Stimulated activated CD8-positive, alpha-beta memory T cell treated with anti-CD3 and anti-CD28 coated beads, Interleukin-4, amount 100 ng/mL, for 1 hour (primary cell): ENCODE measurements at places on chromosomes 3 and 15.

DNA sequence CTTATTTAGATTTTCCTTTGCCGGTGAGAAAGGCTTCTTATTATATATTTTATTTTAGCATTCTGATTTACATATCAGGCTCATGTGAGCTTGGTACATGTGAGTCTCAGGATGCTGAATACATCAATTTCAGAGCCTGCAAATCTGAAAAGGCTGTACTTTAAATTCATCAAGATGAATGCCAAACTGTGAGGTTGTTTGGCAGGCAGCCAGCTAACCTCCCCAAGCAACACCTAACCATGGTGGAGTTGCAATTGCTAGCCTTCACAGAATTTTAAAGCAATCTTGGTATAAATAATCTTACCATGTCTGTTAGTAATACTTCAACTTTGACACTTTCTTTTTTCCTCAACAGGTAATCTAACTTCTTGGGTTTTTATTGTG is 252.5 kb downstream of the CDIN1 start:
- DNase-seq, result no peak

DNA sequence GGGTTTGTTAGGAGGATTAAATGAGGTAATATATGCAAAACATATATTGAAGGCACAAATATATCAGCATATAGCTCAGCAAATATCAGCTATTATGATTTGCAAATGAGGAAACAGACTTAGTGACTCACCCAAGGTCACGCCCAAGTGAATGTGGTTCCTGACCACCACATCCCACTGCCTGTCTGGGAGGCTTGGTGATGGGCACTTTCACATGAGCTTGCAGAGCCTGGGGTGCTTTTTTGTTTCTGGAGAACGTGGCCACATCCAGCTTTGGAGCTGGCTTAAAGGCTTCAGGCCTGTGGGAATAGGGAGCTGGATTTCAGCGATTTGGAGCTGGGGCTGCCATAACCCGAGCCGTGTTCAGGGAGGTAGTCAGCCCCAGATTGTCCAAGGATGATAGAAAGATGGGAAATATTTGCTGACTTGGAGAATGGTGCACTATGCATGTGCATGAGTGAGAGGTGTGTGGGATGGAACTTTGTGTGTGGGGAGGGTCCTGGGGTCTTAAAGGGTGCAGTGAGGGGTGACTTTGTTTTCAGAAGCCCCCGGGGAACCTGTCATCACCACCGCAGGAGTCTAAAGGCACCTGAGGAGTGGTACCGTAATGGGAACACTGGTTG is 12.0 kb upstream of the FGD5 start:
- no peak for DNase-seq

DNA sequence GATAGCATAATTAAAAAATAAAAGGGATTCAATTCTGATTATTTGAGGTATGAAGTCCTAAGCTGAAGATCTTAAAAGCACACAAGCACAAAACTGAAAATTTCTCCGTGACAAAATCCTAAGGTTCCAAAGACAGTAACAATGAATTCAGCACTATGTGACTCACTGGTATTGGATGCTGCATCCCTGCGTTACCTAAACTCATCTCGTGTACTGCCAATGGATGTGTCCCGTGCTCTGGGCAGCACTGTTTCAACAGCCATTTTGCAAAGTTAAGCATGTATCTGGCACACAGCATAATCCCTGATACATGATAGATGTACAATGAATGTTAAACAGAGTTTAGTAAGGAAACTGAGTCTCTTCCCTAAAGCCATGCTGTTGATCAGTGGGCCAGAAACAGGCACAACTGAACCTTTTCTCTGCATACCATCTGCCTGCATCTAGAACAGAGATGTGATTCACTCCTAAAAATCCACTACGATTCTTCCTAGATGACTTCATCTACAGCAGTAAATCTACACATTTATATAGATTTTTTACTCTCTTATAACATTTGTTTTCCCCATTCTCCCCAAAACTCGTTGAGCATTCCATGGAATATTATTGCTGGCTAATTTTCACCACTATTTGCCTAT is 14.3 kb downstream of the SUCLG2 start:
- DNase-seq, result no peak

- DNase-seq, result no peak
These were observed 17.8 kb downstream of the TF start for GRCh38 chr3:133763797-133764683.

DNA sequence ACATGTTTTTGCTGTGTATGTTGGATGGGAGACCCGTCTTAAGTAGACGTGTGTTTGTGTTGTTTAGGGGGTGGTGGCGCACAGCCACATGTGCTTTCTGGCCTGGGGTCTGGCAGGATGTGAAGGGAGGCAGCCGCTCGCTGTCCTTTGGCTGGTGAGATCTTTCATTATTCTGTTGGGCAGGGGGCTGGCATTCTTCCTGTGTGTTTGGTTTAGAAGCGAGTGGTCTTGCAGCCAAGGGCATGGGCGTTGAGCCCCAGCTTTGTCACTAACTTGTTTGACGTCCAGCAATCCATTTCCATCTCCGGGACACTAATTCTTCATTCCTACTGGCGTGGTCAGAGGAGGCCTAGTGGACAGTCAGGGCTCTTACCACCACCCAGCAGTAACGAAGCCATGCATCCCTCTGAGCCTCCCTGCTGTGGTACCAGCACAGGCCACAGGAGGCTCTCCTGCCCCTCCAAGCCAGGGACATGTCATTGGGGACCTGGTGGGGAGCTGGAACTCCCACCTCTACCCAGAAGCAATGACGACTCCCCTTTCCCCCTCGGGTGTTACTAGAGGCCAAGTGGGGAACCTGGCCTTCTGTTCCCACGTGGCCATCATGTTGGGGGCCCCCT is 10.7 kb downstream of the THSD4 start:
- no peak for DNase-seq

GRCh38 chr3:57820479-57820878 is 64.4 kb downstream of the SLMAP start:
- no peak for DNase-seq

DNA sequence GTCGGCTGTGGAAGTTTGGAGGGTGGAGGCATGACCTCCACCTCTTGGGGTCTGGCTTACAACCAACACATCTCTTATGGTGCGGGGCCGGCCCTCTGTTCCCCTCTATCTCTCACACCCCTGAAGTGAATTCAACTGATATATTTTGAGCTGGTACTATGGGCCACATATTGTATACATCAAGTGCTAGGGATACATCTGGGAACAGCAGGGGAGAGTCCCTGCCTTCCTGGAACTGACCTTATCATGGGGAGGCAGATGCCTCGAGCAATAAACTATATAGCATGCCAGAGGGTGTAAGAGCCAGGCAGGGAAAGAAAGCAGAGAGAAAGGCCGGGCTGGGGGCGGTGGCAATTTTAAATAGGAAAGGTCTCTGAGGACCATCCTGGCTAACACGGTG is 60.4 kb upstream of the TRPM1 start:
- DNase-seq, result no peak

- DNase-seq, result peak; percentile 17
These were observed at the start of gene CELSR3 for GRCh38 chr3:48662753-48663488. CELSR3 (minus strand) TSS chr3:48662886; CDS start chr3:48662634, 252 bp downstream.

DNA sequence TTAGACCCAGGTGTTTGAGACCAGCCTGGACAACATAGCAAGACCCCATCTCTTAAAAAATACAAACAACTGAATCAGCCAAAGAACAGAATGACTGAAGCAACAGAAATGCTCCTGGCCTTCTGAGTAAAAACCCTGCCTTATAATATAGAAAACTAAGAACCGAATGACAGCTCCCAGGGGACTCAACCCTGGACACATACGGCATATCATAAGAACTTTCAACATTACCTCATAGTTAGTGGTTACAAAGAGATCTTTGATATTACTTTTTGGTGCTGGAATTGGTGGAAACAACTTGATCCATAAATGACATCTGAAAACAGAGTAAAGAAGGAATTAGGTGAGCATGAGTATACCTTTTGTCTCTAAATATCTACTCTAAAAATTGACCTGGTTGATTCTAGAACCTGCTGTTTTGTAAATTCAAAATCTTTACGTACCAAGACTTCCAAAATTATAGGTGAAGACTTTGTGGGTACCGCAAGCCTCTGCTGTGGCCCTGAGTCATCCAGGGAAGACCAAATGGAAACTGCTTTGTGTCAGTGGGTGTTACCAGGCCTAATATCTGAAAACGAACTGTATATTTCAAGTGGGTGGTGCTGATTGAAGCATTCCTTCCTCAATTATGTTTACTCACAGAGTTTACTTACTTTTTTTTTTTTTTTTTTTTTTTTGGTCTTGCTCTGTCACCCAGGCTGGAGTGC is 35.5 kb downstream of the IL5RA start:
- no peak for DNase-seq

DNA sequence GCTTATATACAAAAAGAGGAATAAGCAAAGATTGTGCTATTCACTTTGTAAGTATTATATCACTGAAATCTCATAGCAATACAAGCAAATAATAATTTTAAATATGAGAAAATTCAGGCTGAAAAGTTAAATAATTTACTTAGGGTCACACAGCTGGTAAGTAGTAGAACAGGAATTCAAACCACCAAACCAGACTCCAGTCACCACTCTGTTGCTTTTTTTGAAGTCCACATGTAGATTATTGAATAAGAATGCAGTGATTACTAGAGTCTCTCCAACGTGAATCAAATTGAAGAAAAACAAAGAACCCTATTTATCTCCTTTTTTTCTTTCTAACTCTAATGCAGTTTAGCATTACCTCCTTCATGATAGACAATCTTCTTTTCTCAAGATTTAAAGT is 15.9 kb downstream of the SPICE1 start:
- no peak for DNase-seq

GRCh38 chr3:123642182-123642956 is 57.5 kb upstream of the HACD2 start:
- DNase-seq, result no peak

DNA sequence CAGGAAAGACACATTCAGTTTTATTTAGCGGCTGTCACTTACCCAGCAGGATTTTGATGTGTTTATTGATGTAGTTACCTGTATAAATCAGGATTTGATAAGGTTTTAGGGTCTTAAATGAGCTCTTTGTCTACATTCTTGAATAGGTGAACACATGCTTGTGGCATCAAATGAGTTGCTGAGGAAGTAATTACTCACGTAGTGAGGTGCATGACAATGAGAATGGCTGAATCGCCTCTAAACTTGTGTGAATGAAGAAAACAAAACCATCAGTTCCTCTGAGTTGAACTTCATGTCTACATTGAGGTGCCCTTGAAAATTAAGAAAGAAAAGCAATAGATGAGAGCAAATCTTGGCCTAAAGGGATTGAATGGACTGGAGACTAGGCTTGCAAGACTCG is 245.6 kb upstream of the SATB1 start:
- no peak for DNase-seq

DNA sequence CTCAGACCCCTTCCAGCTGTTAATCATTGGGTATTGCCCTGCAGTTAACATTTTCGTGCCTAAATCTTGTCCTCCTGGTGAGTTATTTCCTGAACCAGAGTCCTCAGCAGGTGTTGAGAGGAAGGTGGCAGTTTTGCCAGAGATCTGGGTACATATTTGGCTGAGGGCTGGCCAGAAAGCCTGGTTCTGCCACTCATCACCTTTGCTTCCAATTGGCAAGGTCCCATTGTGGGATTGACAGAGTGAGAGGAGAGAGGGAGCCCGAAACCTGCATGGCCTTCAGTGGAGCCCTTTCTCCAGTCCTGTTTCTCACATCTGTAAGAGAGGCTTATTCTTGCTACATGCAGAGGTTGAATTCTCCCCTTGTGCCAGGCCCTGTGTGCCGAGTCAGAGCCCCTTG is 8.9 kb upstream of the TKT start:
- DNase-seq, result no peak

DNA sequence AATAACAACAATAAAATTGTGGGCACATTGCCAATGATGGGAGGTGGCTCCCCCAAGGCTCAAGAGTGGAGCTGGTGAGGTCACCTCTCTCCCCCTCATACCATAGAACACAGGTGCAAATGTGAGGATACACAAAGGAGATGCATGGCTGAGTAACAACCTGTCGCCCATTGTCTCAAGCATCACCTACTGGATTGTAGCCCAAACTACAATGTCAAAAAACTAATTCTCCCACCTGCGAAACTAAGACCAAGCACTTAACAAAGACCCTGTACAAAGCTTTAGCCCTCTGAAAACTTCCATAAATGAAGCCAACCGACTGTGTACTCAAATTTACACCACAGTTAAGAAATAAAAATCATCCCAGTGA is 50.4 kb upstream of the IGSF11 start:
- no peak for DNase-seq

GRCh38 chr3:171690281-171690680 is 120.0 kb downstream of the PLD1 start:
- no peak for DNase-seq

- no peak for DNase-seq
These were observed 31.7 kb downstream of the ADPGK start for GRCh38 chr15:72751751-72752455.

GRCh38 chr15:77584201-77584600 is 48.5 kb downstream of the LINGO1 start:
- no peak for DNase-seq

GRCh38 chr3:170862618-170863374 is 7.2 kb downstream of the RPL22L1 start:
- DNase-seq, result no peak

DNA sequence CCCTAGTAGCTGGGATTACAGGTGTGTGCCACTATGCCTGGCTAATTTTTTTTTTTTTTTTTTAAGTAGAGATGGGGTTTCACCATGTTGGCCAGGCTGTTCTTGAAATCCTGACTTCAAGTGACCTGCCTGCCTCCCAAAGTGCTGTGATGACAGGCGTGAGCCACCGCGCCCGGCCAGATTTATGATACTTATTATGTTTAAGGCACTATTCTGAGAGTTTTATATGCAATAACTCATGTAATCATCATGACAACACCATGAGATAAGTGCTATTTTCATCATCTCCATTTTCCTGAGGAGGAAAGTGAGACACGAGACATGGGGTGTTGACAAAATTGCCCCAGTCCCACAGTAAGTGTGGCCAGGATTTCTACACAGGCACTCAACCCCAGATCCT is 366.4 kb upstream of the TRIM42 start:
- no peak for DNase-seq

DNA sequence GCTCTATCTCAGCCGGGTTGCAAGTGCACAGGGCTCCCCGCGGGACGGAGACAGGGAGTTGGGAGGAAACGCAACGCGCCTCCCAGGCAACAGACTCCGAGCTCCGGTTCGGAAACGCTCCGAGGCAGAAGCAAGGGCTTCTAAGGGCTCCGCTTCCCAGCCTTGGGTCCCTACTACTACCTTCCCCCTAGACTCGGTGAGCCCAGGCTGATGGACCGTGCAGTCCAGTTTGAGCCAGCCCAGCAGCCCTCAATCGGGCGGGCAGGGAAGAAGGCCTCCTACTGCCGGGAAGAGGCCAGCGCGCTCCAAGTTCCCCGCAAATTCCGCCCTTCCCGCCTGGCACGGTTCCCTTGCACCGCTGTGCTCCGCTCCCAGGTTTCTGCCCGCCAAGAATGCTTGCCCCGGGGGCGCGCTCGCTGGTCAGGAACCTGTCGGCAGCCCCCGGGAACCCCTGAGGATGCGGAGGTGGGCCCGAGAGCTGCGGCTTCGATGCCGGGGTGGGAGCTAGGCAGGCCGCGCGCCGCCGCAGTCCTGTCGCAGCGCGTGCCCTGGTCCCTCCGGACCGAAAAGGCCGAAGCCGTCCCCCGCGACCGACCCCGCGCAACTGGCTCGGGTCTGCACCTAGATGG is 728 bp downstream of the TRANK1 start:
- no peak for DNase-seq

- DNase-seq, result no peak
These were observed 643 bp downstream of the CDAN1 start for GRCh38 chr15:42736178-42736792.
